Activated CD4-positive, CD25-positive, alpha-beta regulatory T cell (primary cell): ENCODE measurements at places on chromosomes 7 and 10.

DNA sequence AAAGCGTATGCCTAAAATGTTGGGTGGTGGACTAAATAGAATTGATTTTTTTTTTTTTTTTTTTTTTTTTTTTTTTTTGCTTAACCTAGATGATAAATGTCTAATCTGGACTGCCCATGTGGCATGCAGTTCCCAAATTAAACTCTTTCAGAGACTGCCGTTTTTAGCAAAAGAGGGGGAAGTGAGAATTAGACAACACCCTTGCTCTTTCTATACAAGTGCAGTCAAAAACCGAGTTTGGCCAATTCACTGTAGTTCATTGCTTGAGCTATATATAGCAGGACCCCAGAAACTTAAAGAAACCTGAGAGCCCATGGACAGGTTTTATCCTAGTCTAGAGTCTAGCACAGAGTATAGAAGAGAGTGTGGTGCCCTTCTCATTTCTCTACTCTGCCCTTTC, 141.9 kb downstream of the GRM3 start:
- no peak for DNase-seq

GRCh38 chr10:110069502-110069982, 61.8 kb downstream of the ADD3 start:
- DNase-seq, result no peak

DNA sequence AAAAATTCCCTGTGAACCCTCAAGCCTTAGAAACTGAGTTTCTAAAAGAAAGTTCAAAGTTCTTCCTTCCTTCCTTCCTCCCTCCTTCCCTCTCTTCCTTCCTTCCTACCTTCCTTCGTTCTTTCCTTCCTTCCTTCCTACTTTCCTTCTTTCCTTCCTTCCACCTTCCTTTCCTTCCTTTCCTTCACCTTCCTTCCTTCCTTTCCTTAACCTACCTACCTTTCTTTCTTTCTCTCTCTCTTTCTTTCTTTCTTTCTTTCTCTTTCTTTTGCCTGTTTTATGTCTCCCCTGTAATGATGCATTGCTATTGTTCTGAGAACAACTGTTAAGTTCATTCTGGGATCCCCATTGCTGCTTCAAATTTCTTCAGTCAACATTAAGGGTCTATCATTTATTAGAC, 551.1 kb downstream of the TFEC start:
- no peak for DNase-seq

DNA sequence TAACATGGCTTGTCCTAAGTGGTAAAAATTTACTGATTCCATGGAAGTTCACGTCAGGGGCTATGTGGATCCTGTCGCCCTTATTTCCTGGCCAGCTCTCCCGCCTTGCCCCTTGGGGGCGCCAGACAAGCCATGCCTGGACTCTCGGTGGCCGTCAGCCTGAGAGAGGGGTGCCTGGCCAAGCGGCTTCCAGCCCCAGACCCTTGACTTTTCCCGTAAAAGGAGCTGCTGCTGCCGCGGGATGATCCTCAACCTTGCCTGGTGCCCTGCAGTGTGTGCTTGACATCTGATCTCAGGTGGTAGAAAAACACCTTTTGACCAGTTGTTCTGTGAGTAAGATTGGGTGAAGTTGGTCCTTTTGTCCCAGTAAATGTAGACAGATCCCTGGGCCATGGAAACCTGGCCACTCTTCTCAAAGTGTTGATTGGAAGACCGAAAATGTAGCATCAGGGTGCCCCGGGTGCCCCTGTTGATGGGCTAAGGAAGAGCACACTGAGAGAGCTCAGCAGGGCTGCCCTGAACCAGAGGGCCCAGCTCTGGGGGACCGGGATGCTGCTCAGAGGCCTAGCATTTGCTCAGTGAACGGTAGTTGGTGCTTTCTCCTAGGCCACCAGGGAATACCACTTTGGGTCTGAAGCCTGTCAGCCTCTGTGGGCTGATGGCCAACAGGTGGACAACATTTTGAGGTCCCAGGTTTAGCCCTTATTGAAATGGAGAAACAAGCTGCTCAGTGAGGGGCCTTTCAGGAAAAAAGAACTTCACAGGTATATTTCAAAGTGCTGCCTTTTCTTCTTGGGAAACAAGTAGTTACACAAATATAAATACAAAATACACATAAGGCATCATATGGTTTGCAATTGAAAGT, 162.5 kb downstream of the LRMDA start:
- DNase-seq, result no peak

DNA sequence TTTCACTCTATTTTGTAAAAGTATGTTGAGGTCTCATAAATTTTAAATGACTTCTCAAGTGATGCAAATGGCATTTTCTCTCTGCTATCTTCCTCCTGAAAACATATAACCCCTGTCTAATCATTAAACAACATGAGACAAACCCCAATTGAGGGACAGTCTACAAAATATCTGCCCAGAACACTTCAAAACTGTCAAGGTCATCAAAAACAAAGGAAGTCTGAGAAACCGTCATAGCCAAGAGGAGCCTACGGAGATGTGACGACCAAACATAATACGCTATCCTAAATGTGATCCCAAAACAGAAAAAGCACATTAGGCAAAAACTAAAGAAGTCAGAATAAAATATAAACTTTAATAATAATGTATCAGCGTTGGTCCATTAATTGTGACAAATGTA, 282.3 kb upstream of the SEMA3C start:
- no peak for DNase-seq

- no peak for DNase-seq
Measured at GRCh38 chr10:68628576-68629127, 68.5 kb downstream of the TET1 start.

- no peak for DNase-seq
Measured at GRCh38 chr7:140284062-140284461, 107.3 kb upstream of the KDM7A start.

- no peak for DNase-seq
Measured at GRCh38 chr10:88293073-88293472, 290.0 kb downstream of the RNLS start.

DNA sequence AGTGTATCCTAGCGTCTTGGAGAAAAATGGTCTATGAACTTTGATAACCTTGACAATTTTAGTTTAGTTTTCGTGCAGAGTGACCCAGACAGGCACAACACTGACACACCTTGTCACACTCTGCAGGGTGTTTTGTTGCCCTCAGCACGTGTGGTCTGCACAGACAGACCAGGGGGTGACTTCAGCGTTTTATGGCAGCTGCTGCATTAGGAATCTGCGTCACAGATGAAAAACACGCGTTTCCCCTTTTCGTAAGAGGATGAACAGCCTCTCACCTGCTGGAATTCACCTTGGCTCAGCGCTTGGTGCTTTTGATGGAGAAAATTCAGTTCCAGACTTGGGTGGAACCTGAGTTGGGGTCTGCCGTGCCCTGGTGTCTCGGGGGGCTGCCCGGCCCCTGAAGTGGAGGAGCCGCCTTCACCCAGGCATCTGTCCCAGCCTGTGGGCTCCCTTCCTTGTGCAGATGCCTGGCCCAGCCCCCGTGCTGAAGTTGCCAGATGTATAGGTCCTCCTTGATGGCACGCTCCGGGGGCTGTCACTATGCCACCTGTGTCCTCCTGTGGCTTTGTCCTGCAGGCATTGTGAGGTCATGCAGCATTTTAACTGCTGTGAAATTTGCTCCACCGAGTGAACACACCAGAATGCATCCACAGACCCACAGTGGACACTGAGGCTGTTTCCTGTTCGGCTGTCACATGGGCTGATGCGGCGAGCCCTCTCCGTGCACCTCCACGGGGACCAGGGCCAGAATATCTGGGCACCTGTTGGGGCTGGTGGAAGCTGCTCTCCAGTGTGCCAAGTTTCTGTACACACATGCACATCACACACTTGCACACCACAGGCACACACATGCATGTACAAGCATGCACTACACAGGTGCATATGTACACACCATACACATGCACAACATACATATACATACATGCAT, 18.3 kb downstream of the INPP5A start:
- DNase-seq, result no peak

DNA sequence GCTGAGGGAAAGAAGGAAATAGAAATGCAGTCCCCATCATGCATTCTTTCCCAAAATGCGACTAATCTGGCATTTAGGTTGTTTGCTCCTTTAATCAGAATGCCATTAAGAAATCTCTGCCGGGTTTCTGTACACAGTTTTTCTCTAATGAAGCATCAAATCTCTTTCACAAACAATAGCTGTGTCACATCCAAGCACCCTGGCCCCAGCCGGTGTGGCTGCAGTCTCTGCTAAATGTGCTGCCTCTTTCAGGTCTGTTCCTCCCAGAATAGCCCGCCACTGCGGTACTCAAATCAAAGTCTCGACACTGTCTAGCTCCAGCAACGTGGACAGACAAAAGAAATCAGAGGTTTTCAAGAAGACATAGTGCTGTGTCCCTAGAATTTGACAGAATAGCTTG, 343.8 kb downstream of the KCNMA1 start:
- DNase-seq, result no peak

DNA sequence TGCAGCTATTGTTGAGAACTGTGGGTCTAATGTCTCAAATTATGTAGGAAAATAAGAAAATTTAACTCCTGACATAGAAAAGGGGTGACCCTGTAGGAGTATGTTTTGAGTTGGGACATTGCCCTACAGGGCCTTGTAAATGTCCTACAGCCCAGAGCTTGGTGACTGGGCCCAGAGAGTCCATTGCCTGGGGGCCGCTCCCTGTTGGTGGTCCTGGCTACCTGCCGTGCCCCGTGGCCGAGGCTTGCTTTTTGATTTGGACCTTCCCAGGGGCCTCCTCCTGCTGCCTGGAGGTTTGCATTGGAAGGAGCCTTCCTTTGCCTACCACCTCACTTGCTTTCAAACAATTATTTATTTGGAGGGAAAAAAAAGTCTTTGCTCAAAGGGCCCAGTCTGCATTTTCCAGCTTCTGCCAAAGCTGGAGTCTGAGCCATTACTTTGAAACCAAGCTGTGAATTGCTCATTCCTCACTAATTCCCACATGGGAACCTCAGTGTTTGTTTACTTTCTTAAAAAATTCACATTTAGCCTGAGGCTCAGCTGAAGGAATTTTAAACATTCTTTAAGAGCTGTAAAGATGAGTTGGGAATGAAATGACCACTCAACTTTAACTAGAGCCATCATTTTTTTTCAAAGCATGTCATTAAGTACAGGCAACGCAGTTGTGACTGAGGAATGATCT, 355.0 kb downstream of the GLRX3 start:
- DNase-seq, result no peak

DNA sequence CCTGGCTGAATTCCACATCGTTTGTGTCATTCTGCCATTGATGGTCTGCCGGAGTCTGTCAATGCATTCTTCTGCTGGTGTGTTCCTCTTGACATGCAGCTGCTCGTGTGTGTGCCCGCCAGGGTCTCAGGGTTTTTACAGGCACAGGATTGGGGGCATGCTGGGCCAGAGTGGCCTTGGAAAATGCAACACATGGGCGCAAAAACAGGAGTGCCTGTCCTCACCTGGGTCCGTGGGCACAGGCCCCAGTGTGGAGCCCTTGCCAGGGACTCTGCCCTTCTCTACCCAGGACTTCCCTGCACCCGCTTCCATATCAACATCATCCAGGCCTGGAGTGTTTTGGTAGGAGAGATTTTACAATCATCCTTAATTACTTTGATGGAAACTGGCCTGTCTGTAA, 340.7 kb downstream of the KIF20B start:
- DNase-seq, result no peak

DNA sequence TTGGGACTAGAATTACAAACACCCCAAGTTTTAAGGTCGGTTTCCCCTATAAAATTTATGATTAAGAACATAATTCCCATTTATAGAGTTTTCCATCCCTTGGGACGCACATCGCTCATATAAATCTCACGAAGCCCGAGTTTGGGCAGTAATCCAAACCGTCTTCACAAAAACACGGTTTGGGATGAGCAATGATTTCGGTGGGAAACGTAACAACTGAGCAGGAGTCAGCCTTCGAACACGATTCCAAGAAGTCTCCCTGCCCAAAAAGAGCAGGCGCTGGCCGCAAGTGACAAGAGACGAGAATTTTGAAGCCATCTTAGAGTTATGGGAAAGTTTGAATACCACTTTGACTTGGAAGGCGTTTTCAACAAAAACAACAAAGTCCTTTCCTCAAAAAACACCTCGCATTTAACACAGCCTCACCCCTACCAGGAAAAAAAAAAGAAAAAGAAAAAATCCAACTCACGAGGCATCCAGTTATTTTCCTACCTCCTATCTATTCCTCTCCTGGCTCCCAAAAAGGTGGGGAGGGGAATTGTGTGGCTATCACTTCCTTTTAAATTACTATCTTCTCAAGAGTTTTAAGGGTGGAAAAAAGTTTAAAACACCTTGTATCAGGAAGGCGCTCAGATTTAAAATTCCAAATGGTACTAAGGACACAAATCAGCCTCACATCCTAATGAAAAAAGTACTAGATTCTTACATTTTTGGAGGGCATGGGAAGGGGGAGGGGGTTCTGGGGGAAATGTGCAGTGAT, 1.6 kb downstream of the SEPHS1 start:
- DNase-seq, result no peak

- no peak for DNase-seq
Measured at GRCh38 chr7:11935905-11936304, 103.9 kb upstream of the THSD7A start.

- DNase-seq, result no peak
Measured at GRCh38 chr10:85593226-85593772, 773.3 kb downstream of the GRID1 start.

DNA sequence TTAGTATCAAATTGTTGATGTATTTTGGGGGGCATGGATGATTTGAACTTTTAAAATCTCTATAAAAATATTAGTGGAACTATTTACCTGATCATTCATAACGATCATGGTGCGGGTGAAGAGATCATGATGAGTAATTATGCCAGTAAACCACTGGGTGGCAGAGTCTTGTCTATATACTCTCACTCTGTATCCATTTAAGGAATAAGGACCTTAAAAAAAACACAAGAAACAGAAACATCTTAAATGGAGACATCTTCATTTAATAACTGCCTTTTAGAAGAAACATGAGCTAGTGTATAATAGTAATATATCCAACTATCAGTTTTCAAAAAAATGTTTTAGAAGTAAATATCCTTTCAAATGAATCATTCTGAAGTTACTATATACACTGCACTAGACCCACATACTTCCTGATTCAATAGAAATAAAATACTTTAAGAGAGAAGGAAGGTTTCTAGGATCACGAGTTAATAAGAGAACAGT, 84.0 kb downstream of the NRBF2 start:
- DNase-seq, result no peak

DNA sequence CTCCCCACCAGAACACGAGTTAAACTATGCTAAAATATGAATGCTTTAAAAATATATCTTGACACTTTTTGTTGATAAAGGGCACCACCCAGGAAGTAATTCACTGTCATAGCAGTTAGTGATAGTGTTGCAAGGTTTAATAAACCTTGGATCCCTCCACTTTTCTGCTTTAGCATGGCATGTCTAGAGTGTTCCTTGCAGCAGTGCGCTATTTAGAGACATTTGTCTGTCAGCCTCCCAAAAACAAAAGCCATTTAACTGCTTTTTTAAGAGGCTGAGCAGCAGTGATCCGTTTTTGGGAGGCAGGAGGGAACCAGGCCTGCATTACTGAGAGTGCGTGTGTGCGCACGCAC, 69.6 kb upstream of the RAB11FIP2 start:
- DNase-seq, result no peak

DNA sequence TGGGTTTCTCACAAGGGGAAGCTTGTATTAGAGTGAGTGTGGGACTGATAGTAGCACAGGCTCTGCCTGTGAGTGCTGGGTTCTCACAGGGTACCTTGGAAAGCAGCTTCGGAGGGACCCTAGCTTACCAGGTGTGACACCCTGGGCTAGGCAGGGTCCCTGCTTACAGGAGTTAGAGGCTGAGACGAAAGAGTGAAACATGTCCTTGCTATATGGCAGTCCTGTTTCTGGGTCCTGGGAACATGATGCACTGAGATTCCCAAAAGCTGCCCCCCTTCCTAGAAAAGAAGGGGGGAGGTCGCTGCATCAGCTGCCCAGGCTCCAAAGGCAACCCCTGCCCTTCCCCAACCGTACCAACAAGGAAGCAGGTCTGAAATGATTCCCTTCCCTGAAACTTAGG, 6.3 kb upstream of the ARHGAP22 start:
- DNase-seq, result no peak

GRCh38 chr10:50874723-50875122, 10.7 kb downstream of the A1CF start:
- DNase-seq, result no peak
